ENCODE measurements at places on chromosomes 3 and 15.

DNA sequence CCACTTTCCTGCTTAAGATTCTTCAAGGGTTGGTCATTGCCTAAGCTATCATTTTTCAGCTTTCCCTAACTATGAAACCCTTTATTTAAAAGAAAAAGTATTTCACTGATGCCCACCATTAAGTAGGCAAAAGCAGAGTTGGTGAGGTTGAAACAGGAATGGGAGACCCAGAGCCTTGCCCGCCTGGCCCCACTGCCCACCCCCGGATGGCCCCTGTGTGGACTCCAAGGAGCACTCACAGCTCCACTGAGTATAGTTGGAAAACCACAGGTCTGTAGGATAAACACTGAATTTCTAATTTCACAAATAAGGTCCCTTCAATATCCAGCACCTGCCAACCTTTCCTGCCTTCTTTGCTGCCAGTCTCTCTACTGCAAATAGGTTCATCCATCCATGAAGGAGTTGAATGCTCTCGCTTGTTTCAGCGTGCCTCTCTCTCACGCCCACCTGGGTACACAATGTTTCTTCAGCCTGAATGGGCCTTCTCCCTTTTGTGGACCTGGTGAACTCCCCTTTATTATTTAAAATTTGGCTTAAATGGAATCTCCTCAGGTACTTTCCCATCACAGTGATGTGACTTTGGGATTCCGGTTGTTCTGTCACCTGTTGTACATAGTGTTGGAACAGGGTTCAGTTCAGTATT, 8.7 kb upstream of the ACAP2 start:
- DNase-seq: no peak

GRCh38 chr3:149881879-149882278, 68.9 kb downstream of the RNF13 start:
- no peak for DNase-seq

DNA sequence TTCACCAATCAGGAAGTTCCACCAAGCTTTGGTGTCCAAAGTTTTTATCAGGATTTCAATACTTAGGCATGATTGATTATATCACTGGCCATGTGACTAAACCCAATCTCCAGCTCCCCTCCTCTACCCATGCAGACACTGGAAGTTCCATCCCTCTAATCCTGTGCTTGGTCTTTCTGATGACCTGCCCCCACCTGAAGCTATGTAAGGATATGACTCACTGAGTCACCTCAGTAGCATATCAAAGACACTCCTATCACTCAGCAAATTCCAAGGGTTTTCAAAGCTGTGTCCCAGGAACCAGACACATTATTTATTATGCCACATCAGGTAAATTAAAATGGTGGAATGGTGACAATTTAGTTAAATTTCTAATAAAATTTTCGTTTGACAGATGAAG, 158.9 kb downstream of the TAFA4 start:
- no peak for DNase-seq

- DNase-seq: no peak
Observed at GRCh38 chr3:127192576-127193232, at the start of gene PRR23E. TSS of gene PRR23E (plus strand) at chr3:127193131. CDS start at chr3:127196686, 3,555 bp downstream.

GRCh38 chr15:68749793-68750192, 70.9 kb downstream of the ANP32A start:
- DNase-seq: no peak

DNA sequence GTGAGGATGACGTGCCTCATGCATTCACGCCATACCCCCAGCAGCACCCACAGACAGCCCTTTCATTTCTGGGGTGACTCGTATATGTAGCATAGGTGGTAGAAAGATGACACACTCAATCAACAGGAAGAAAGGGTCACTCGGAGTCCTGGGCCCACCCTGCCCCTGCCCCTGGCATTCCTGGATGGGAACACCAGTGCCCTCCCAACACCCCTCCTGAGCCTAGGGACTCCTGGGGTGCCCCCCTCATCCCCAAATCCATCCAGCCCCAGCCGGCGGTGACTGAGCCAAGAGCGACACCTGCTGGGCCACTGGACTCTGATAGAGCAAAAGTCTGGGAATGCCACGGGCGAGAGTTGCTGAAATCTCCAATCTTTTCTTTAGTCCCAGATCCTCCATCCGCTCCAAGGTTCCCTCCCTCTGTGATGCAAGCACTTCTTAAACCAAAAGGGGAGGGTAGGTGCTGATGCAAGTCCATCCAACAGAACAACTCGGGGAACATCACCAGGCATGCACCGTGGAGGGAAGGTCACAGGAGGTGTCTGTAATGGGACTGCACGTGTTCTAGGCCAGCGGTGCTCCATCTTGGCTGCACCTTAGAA, 31.1 kb downstream of the ACAN start:
- peak; percentile 63 for DNase-seq

DNA sequence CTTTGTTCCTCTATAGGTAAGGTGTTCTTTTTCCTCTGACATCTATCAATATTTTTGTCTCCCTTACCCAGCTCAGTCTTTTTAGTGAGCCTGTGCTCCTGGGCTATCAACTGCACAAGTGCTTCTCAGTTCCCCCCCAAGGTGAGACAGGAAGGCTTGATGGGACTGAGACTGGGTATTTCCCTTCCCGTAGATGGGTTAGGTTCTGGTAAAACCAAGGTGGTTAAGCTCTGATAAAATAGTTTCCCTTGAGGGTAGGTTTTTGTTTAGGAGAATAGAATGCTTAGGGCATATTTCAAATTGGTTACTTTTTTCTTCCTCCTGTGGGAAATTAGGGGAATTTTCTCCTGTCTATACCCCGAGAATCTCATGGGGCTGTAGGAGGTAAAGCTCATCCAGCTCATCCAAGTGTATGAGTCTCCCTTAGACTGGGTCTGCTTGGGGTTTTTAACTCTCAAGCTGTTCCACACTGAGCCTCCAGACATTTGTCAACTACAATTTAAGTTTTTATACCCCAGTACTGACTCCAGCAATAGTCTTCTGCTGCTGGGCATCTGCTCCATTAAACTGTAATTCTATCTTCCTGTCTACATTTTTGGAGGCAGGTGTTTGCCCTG, 44.9 kb downstream of the OXSR1 start:
- DNase-seq: no peak

DNA sequence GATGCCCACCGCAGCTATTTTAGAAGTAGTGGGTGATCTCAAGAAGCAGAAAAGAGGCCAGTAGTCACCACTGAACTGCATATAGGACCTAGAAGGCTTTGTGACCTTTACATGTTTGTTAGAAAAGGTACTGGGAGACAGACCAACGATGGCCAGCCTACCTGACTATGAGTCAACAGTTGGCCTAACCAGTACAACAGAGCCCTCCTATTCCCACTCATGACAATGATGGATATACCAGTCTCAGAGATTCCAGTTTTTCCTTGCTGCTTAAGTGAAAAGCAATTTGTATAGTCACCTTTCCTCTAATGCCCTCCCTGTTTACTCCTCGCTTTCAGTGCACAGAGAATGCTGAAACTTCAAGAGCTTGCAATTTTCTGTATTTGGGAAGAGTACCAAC, 86.6 kb upstream of the PPIB start:
- no peak for DNase-seq

DNA sequence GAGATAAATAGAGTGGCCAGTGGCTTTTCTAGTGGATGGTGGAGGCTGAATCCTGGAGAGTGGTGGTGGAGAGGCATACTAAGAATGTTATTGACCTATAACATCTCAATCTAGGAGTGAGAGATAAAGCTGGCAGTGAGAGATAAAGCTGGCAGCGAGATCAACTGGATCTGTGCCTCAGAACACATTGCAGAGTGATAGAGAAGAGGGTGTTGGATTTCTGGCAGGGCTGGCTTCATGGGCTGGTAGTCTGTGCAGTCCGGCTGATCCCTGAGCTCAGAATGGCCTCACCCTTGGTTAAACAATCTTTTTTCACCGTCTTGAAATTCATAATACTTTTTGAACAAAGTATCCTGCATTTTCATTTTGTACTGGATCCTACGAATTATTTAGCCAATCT, 221.2 kb downstream of the NLGN1 start:
- DNase-seq: no peak

DNA sequence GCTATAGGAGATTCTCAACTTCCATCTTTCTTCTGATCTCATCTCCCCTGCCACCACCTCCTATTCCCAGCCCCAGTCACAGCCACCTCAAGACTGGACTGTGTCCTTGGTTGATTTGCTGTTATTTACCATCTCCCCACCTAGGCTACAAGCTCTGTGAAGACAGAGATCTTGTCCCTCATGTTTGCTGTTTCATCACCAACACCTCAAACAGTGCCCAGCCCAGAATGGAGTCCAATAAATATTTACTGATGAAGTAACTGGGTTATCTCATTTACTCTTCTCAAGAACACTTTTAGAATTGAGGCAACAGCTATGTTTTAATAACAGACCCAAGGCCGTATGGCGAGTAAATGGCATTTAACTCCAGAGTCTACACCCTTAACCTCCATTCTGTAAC, 29.1 kb upstream of the ARHGEF3 start:
- no peak for DNase-seq
